ENCODE measurements at places on chromosomes 7 and 10.

- no peak for DNase-seq
These were observed 145.6 kb upstream of the NFE2L3 start for GRCh38 chr7:26006426-26006825.

GRCh38 chr7:48106906-48107659 lies 18.0 kb downstream of the UPP1 start:
- DNase-seq = no peak

DNA sequence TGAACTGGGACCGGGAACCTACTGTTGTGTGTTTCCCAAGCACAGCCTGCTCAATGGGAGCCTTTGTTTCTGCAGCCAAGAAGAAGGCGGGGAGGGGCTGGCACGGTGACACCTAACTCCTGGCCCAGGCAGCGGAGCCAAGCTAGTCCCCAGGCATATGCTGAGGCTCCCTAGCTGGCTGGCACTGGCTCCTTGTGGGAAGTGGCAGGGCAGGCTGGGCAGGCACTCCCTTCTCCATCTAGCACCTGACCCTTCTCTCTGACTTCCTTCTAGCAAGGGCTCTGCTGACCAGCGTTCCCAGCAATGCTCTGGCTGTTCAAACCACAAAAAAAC lies 325.0 kb downstream of the PLXNA4 start:
- peak; percentile 31 for DNase-seq

DNA sequence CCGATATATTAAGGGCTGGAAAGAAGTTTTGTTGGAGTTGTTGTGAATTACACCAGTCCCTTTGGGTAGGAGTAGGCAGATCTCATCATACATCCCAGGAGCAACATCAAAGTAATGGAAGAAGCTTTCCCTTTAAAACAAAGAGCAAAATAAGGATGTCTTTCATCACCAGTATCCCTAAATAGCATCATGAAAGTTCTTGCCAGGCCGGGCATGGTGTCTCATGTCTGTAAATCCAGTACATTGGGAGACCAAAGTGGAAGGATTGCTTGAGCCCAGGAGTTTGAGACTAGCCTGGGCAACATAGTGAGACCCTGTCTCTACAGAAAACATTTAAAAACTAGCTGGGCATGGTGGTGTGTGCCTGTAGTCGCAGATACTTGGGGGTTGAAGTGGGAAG lies 38.7 kb downstream of the LRRC20 start:
- no peak for DNase-seq

DNA sequence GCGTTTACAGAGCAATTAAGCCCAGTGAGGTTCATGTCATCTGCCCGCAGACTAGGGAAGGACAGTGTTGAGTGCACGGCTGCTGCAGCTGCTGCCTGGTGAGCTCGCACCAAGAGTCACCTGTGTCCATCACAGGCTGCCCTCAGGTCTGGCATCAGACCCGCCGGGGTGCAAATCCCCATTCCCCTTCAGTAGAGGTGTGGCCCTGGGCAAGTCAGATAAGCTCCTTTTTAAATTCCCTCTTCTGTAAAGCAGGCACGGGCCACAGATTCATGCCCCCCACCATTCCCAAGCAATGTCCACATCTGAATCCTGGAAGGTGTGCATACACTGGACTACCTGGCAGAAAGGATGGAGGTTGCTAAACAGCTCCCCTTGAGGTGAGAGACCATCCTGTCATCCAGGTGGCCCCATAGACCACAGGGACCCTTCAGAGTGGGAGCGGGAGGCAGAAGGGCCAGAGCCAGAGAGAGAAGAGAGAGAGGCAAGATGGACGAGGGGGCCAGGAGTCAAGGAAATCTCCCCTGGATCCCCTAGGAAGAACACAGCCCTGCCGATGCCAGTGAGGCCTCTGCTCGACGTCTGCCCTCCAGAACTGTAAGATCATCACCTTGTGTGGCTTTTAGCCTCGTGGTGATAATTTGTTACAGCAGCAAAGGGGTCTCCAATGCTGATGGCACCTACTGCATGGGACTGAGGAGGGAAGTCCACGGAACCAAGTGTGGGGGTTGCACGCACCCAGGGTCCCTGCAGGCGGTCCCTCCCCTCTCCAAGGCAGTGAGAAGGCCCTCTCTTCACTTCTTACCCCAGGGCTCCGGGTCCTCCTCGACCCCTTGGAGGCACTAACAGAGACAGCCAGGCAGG lies 168.8 kb downstream of the TCERG1L start:
- no peak for DNase-seq

GRCh38 chr10:132010483-132010882 lies 28.8 kb upstream of the BNIP3 start:
- DNase-seq = no peak

DNA sequence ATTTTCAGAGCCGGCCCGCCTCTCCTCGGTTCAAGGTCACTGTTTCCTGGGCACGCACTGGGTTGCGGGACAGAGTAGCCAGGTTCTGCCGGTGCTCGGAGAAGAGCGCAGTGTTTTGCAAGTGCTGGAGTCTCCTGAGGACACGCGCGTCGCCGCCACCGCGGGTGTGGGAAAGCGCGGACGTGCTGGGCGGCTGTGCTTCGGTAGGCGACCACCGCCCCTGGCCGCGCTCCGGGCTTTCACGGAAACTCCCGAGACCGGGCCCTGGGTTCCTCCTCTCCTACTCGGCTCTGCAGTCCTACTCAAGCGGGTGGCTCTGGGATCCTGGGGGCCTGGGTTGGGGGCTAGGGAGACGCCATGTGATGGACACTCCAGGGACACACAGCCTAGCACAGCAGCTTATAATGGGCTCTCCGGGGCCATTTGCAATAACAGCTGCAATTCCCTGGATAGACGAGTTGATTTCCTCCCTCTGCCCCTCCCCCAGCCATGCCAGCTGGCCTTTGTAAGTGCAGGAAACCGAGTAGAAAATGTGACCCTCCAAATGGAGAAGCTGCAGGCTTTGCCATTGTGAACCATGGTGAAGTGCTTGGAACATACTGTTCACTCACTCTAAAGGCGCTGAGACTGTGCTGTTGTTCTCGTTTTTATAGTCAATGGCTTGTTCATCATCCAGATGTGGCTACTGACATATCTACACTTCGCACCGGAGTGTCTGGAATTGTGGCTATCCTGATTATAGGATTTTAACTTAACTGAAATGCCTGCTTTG lies 2.1 kb downstream of the FRAT1 start:
- DNase-seq = peak; percentile 27

DNA sequence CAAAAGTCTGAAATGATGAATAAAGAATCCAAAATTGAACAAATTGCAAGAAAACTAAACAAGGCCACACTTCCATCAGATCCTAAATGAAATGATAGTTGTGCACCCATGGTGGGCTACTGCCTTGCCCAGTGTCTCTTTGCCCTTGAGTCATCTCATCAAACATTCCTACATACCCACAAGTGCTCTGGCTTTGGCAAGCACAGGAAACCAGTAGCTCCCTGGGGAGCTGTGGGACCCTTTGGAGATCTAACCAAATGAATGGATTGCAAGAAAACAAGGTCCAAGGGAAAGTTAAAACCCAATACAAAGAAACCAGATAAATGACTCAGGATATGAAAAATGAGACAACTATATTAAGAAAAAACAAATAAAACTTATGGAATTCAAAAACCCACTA lies 129.8 kb upstream of the TMEM229A start:
- DNase-seq = no peak

DNA sequence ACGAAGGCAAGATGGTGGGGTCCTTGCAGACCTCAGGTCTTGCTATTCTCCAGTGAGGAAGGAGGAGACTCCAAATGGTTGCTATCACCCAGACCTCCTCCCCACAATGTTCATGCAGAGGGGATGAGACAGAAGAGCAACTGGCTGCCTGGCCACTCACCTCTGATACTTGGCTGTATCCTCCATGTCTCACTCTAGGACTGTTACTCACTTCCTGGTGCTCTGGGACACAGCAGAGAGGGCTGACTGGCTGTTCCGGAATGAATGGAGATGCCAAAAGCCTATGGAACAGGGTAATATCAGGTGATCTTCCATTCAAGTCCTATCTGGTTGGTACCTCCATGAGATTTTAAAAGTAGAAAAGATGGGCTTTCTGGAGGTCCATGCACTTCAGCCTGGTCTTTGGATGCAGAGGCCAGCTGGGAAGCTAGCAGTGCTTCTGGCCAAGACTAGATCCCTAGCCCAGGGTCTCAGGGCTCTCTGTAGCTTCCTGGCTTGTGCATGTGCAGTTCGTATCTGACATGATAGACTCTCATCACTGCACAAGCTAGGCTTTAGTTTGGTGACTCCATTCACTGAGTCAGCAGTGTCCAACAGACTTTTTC lies 27.0 kb upstream of the ABI1 start:
- DNase-seq = no peak

DNA sequence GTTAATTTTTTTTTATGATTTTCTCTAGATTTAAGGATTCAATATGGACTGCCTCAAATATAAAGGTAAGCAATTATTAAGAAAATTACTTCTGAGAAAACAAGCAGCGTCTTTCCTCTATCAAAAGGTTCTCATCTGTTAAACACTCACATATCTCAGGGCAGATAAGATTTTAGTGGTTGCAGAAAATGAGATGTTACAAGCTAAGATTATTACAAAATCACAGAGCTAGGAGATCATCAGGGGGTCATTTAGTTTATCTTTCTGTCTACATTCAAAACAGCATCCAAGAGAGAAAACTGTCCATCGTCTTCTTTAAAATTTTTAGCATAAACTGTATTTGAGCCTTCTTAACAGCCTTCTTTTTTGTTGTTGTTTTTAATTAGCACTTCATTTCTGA lies 29.1 kb upstream of the RHOBTB1 start:
- DNase-seq = no peak

DNA sequence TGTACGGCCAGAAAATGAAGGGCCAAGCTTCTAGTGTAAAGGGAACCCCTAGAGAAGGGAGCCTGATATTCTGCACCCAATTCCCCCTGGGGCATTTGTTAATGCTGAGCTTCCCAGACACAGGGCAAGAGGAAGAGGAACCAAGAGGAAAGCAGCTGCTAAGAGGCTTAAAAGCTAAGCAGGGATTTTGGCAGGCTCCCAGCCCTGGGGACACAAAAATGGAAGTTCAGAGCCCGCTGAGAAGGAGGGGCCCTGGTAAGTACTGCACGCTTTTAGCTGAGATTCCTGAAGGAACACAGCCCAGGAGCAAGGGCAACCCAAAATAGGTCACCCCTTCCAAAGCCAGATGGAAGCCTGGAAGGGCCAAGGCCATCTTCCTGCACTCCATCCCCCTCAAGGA lies 387.3 kb upstream of the MGMT start:
- peak; percentile 8 for DNase-seq

DNA sequence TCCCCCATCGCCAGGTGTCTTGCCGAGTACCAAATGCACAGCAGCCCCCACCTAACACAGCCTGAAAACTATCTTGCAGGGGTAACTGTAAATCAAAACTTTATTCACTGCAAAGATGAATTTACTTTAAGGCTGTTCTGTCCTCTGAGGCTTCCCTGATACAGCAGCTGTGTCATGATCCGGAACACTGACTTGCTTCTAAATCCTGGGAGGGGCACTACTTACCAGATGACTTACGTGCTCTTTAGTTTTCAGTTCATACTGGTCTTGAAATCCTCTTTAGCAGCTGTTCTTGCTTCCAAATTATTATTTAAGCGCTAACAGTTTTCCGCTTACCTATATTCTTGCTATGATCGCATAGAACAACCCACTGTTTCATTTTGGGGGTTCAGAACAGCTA lies 4.9 kb downstream of the DYNC1I1 start:
- DNase-seq = no peak

DNA sequence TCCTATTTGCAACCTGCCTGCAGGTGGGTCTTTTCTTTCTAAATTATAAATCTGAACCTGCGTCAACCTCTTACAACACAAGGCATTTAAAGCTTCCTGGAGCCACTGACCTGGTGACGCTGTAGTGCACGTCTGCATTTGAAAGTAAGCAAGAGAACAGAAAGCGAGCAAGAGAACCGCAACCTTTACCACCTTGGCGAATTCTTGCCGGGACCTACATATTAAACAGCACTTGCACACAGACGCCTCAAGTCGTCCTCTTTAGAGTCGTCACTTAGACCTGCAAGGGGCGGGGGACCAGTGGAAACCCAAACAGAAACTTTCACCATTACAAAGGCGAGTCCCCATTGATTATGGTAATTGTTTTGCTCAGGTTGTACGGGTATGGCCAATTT lies 9.5 kb downstream of the GLI3 start:
- no peak for DNase-seq

DNA sequence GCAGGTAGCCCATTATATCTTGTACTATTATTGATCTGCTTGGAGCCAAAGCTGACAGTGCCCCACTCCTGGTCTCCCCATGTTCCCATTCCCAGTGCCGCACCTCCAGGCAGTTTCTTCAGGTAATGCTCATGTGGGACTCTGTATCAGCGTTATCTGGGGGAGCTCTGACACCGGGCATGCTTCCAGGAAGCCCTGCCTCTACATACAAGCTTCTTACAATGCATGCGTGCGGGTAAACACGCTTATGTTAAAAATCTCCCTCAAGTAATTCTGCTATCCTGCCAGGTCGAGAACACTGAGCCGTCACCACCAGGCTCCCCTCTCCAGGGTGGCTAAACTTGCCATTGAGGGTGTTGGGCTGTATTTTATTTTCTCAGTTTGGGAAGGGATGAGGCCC lies 61.6 kb upstream of the LBX1 start:
- no peak for DNase-seq

DNA sequence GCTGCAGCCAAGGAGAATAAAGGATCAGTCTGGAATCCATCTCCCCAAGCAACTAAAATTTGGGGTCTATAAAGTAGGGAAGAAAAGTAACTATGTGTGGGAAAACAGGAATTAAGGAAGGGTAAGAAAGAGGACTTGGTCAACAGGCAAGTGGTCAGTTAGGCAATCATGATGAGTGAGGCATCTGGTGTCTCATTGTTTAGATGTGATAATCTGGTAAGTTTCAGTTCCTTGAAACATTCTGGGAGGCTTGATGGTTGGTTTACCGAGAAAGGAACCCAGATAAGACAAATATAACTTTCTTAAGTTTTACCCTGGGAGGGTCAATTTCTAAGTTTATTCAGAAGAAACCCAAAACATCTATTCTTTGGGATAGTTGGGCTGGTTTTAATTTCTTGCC lies 22.3 kb downstream of the HYAL4 start:
- no peak for DNase-seq

DNA sequence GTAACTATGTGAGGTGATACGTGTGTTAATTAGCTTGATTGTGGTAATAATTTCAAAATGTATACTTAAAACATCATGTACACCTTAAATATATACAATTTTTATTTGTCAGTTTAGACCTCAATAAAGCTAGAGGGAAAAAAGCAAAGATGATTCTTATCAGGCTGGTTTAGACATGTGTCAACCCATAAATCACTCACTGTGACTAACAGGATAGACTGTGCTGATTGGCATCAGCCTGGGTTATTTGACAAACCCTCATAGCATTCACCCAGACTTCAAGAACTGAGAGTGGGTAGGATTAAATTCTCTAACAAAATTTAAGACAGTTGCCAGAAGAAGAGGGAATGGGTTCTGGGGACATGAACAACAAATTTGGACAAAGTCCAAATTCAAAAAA lies 73.8 kb upstream of the TMEM140 start:
- no peak for DNase-seq

GRCh38 chr10:74223755-74224529 lies 72.9 kb downstream of the ADK start:
- DNase-seq = no peak

GRCh38 chr7:70913924-70914323 lies 218.0 kb upstream of the GALNT17 start:
- DNase-seq = no peak
